Head of caudate nucleus (tissue), 42 donors: ENCODE measurements at places on chromosomes 11 and 22.

DNA sequence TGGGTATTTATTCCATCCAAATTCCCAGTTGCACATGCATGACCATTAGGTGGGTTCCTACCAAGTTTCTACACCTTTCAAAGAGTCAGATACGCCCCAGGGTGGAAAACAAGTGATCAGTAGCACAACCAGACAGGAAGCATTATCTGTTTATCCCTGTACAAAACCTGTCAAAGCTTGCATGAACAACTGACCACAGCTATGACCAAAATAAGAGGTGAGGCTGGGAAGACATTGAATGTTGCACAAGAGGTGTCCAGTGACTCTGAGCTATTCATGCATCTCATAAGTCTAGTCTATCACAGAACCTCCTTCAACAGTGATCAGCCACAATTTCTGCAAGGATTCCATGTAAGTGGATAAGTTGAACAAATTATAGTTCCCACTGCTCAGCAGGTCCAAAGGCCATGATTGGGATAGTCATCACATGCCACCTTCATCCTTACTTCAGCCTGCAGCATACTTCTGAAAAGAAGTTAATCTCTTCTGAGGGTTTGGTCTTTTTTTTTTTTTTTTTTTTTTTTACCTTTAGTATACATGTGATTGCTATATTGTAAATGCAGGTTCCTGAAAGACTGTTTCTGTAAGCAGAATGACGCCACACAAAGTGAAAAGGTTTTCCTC, 28.0 kb upstream of the TMEM45B start:
- no peak for DNase-seq

- DNase-seq, result no peak
These were observed 324.9 kb upstream of the CCDC90B start for GRCh38 chr11:83611031-83611430.

DNA sequence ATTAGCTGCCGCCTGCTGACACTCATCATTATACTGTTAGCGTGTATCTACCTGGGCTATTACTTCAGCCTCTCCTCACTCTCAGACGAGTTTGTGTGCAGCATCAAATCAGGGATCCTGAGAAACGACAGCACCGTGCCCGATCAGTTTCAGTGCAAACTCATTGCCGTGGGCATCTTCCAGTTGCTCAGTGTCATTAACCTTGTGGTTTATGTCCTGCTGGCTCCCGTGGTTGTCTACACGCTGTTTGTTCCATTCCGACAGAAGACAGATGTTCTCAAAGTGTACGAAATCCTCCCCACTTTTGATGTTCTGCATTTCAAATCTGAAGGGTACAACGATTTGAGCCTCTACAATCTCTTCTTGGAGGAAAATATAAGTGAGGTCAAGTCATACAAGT, 51.1 kb downstream of the PANX1 start:
- DNase-seq, result no peak

DNA sequence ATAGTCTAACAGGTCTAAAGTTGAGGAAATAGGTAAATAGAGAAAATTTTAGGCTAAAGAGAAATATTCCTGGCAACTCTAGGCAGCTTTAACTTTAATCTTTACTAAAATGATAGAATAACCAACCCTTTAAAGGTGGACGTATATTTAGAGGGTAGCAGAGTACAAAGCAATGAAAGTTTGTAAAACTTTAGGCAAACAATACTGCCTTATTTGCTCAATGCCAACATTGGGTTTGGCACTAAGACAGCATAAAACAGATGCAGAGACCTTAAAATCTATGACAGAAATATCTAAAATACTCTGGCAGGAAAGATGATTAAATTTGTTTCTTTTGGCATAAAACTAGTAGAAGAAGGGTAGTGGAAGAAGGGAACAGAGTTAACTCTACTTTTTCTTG, 70.7 kb downstream of the EMSY start:
- DNase-seq, result no peak

DNA sequence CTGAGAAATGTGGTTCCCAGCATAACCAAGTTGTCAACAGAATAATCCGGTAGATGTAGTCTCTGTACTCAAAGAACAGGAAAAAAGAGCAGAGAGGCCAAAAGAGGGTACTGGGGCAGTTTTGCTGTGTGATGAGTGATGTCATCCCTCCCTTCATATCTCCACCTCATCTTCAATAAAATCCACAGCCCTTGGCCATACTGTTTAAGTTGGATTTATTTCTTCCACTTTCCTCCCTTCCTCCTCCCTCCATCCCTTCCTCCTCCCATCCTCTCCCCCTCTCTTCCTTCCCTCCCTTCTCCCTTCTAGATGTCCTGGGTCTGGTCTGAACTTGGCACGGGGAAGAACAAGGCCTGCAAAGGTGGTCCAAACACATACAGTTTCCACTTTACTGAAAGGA, 18.2 kb upstream of the GRK3 start:
- DNase-seq, result no peak

DNA sequence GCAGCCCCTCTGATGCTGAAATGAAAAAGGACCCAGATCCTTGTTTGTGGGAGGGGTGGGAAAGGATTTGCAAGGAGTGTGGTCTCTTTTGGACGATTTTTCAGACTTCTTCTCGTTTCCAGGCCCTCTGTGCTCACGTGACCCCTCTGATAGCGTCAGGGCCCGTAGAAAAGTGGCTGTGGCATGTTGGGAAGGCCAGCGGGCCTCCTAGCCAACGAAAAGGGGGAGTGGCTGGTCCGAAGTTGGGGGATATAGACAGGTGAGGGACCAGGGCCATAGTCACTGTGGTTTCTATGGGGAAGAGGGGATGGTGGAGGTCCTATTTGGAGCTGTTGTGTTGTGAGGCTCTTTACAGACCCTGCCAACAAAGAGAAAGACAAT, 6.6 kb downstream of the PARVB start:
- no peak for DNase-seq

DNA sequence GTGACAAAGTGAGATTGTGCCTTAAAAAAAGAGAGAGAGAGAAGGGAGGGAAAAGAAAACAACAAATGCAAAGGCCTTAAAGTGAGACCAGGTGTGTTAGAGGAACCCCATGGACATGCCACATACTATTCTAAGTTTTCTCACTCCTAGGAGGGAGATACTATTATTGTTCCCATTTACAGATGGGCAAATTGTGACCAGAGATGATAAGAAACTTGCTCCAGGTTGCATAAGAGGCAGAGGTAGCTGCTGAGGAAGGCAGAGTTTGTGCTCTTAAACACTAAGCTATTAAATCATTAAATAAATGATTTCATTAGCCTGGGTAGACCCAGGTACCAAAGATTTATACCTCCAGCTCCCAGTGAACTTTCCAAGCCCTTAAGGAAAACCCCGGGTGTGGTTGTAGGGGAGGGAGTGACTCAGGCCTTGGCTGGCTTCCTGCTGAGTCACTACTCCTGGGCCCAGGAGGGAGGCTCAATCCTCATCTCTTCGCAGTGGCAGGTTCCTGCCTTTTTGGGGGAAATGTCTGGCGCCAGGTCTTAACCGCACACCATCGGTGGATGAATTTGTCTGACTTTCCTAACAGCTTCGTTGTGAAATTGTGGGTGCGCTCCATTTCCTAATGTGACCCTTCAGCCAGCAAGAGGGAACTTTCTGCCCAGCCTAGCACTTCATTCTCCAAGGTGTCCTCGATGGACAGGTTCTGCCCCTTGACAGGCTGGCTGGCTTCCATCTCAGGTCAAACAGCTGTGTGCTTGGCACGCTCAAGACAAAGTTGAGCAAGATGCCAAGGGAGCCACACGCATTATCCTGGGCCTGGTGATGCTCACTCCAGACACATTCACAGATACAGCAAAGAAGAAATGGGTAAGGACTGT, 33.4 kb upstream of the PTPRJ start:
- peak; percentile 18 for DNase-seq
